ENCODE measurements at places on chromosomes 3 and 15.
A peak's percentile ranks its signal among the peaks of the same experiment; 100 is the strongest.

- no peak for DNase-seq
Observed at GRCh38 chr3:3853544-3853943, 54.3 kb downstream of the LRRN1 start.

DNA sequence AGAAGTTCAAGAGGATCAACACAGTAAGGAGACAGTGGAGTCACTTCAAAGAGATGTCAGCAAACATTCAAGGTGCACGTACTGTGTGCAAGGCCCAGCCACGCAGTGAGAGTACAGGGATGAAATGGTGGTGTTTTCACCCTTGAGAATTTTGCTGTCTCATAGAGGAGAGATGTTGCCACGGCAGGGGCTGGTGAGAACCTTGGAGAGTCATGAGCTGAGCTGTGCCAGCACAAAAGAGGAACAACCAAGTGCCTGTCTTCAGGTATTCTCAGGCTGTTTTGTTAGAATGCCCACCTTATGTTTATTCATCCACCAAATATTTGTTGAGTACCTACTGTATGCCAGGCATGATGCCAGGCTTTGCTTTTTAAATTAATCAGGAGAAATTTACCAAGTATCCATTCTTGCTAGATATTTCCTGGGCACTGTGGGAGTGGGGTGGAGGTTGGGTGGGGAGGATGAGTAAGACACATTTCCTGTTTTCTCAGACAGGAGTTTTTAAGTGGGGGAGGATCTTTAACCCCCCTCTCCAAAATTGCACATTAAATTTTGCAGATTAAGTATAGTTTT, 72.6 kb downstream of the SLC6A11 start:
- DNase-seq, result no peak

DNA sequence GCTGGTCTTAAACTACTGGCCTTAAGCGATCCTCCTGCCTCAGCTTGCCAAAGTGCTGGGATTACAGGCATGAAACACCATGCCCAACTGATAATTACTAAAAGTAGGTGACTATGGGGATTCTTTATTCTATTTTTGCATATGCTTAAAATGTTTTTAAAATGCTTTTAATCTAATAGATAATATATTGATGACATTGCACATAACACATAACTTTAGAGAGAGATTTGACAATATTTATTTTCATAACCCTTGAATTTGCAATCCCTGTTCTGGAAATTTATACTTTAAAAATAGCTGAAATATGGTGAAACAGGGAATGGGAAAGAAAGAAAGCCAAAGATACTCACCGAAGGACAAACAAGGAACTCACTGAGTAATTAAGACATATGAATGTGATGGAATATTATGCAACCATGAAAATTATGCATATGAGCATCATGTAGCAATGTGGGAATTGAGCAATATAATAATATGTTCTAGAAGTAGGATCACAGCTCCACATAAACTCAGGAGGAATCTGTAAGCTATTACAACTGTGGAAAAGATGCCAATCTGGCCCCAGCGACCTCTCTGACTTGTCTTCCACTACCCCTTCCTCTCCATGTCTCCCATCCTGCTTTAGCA, 2.0 kb downstream of the LRRC31 start:
- DNase-seq, result no peak

- no peak for DNase-seq
Observed at GRCh38 chr3:14726441-14726780, 51.5 kb downstream of the C3orf20 start.

- DNase-seq, result no peak
Observed at GRCh38 chr15:56667517-56667916, 65.8 kb downstream of the ZNF280D start.

- no peak for DNase-seq
Observed at GRCh38 chr15:68791431-68792283, 29.0 kb downstream of the ANP32A start.

- DNase-seq, result peak; percentile 66
Observed at GRCh38 chr15:76150971-76151598, 91.3 kb downstream of the TMEM266 start.
